ENCODE measurements at places on chromosomes 5 and 9.

DNA sequence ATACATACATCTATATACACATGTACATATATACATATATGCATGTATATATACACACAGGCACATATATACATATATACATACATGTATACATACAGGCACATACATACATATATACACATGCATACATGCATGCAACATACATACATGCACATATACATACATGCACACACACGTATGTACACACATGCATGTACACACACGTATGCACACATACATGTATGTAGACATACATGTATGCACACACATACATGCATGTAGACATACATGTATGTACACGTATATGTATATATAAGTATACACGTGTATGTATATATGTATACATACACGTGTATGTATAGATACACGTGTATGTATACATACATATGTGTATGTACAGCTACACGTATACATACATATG is 617.0 kb downstream of the RAB3C start:
- no peak for DNase-seq

- peak; percentile 35 for DNase-seq
Observed at GRCh38 chr5:458547-459353, 15.8 kb downstream of the EXOC3 start.

GRCh38 chr5:65100911-65101631 is 332.3 kb downstream of the CWC27 start:
- peak; percentile 69 for DNase-seq

- no peak for DNase-seq
Observed at GRCh38 chr5:93589152-93589828, 6.3 kb downstream of the NR2F1 start.

GRCh38 chr9:129486756-129487657 is 133.9 kb downstream of the C9orf50 start:
- peak; percentile 89 for DNase-seq

DNA sequence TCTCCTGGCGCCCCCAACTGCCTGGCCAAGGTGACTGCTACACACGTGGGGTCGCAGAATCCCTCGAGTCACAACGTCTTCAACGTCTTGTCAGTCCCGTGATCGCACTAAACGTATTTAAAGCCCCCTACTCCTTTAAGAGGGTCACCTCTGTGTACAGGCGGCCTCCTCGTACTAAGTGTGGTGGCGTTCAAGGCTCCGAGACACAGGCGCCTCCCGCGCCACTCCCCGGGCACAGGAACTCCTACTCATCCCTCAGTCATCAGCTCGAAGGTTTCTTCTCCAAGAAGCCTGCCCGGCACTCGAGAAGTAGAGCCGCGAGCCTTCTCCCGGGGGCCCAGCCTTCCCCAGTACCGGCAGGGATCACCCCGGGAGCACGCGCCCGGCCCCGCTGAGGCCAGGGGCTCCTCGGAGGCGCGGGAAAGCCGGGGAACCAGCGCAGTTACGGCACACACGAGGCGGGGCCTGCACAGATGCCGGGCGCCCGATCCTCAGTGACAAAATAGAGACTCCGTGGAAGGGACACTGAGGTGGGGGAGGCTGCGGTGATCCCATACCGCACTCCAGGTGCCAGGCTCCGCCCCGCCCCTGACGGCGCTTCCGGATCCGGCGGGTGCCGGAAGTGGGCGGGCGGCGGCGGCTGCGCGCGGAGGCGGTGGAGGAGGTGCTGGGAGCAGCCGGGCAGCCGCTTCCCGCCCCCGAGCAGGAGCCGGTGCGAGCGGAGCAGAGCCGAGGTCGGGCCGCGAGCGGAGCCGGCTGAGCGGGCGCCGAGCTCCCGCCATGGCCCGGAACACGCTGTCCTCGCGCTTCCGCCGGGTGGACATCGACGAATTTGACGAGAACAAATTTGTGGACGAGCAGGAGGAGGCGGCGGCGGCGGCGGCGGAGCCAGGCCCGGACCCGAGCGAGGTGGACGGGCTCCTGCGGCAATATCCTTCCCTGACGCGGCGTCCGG is 6.9 kb downstream of the ARPC5L start:
- DNase-seq: peak; percentile 94

- DNase-seq: no peak
Observed at GRCh38 chr5:61788548-61788947, 456.5 kb downstream of the ZSWIM6 start.

- peak; percentile 88 for DNase-seq
Observed at GRCh38 chr9:120434532-120434931, 145.4 kb downstream of the CDK5RAP2 start.

DNA sequence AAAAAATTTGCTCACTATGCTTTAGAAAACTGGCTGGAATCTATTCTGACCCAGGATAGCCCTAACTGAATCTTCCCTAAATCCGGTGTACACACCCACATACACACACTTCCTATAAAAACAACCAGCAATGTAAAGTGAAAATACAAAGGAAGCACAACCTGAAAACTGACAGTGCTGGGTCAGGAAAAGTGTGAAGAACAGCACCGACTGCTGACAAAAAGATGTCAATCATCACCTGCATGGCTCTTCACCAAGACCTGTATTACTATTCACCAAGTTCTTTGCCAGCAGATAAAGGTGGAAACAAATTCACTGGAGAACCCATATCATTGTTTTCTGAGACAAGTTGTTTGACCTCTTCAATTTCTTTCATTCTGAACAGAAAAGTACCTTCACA is 293.8 kb upstream of the GRAMD2B start:
- no peak for DNase-seq

- DNase-seq: no peak
Observed at GRCh38 chr5:99544356-99544755, 615.5 kb upstream of the CHD1 start.

DNA sequence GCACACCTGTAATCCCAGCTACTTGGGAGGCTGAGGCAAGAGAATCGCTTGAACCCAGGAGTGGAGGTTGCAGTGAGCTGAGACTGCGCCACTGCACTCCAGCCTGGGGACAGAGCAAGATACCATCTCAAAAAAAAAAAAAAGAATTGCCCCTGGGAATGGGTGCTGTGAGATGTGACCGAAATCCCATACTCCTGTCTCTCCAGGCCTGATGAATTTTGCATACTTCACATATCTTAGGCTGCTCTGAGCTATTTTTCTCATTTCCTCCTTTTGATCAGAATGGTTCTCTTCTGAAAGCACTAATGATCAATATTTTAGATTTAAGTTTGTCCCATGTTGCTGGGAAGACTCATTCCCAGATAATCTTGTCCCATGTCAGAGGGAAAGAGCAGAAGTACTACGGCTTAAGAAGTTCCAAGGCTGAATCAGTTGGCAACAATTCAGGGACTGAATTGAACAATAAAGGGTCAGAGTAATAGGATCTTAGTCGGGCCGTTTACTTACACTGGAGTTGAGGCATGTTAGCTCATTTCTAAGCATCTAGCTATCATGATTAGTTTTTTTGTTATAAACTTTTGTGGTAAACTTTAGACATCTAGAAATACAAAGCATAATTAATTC is 44.2 kb upstream of the TENT2 start:
- DNase-seq: peak; percentile 40

DNA sequence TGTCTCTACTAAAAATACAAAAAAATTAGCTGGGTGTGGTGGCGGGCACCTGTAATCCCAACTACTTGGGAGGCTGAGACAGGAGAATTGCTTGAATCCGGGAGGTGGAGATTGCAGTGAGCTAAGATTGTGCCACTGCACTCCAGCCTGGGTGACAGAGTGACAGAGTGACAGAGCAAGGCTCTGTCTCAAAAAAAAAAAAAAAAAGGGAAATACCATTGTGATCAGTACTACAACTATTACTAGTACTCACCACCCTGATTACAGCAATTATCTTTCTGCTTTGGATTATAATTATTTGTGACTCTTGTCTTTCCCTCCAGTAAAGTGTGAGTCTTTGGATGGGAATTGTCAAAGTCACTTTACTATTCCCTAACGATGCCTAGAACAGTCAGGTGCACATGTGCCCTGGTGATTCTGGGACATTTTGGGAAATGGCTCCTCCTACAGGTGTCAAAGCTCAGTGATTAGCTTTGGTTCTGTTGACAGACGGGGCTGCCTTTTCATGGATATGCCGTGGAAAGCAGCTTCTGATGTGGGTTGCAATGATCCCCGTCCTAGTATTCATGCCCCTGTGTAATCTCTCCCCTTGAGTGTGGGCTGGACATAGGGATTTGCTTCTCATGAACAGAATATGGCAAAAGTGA is 31.8 kb upstream of the FRRS1L start:
- no peak for DNase-seq

GRCh38 chr9:131524665-131525315 is 6.3 kb downstream of the UCK1 start:
- peak; percentile 10 for DNase-seq

GRCh38 chr5:2111569-2112105 is 228.9 kb upstream of the IRX4 start:
- DNase-seq: no peak

- DNase-seq: no peak
Observed at GRCh38 chr5:55982957-55983381, 11.8 kb downstream of the IL6ST start.

GRCh38 chr5:176405656-176406435 is 10.5 kb downstream of the CLTB start:
- no peak for DNase-seq

GRCh38 chr5:14296533-14297331 is 153.6 kb downstream of the TRIO start:
- DNase-seq: no peak

DNA sequence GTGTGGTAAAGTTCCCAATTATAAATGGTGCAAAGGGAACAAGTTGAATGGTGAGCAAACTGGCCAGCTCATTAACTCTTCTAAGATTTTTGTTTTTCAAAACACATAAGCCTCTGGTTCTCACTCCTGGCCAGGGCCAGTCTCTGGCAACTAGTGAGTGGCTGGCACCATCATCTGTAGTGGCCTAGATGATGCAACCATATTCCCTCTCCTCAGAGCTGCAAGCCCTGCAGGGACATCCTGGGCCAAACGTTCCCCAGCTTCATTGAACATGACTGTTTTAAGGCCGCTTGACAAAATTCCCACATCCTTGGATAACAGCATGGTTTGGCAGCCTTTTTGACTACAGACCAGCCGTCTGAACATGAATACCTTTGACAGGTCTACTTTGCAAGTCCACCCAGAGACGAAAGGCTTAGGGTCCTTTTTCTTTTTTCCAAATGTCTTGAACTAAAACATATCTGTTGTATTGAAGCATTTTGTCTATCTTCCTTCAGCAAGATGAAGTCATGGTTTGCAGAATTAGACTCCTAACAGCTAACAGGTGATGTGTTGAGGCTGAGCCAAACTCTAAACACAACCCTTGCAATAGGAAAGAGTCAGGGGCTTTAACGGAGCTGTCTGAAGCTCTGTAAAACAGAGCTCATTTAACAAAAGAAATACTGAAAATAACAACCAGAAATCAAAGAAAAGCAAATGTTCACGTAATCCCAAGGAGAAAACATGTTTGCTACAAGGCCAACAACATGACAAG is 23.8 kb downstream of the MACROH2A1 start:
- DNase-seq: peak; percentile 54

- no peak for DNase-seq
Observed at GRCh38 chr5:119343766-119344165, 12.1 kb upstream of the TNFAIP8 start.
